ENCODE measurements at places on chromosomes 3 and 15.

DNA sequence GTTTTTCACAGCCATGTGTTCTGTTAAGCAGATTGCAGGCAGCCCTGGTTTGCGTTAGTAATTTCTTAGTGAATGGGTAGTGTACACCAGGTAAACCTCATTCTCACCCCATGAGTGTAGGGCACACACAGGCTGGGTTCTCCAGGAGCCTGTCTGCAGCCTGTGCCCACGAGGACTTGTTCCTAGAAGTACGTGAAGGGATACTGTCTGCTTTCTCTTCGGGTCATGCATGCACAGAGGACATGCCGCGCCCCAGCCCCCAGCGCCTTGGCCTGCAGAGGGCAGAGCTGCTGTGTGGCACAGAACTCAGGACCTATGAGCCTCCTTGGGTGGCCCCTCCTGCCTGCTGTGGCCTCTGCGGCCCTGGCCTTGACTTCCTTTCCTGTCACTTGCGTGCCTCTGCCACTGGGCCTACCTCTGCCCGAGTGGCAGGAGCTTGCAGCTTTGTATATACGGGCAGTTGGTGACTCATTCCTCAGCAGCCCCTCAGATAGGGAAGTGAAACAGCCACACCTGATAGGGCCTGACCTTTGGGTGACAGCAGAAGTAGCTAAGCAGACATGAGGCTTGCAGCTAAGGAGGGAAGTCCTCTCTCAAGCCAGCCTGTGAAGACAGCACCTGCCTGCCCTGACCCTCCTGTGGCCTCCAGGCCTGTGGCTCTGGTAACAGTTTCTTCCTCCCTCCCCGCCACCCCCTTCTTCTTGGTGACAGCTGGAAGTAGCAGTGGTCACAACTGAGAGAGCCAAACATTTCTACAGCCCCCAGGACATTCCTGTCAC lies 19.5 kb downstream of the PPCDC start:
- no peak for DNase-seq

GRCh38 chr15:41215708-41216107 lies 14.8 kb downstream of the EXD1 start:
- DNase-seq: no peak

DNA sequence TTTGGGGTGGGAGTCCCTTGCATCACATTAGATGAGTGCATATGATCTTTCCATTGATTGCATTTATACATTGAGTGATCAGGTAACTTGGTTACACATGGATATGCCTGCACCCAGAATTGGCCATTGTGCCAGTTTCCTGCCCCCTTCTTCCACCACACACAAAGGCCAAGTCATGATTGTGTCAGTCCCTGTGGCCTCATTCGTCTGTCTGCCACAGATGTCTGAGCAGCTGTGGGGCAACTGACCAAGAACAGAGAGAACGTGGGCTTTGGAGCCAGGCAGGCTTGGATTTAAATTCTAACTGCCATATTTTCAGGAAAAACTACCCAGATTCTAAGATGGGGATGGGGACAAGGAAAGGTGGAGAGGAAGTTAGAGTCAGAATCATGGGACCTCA lies 27.0 kb downstream of the CCNL1 start:
- no peak for DNase-seq

DNA sequence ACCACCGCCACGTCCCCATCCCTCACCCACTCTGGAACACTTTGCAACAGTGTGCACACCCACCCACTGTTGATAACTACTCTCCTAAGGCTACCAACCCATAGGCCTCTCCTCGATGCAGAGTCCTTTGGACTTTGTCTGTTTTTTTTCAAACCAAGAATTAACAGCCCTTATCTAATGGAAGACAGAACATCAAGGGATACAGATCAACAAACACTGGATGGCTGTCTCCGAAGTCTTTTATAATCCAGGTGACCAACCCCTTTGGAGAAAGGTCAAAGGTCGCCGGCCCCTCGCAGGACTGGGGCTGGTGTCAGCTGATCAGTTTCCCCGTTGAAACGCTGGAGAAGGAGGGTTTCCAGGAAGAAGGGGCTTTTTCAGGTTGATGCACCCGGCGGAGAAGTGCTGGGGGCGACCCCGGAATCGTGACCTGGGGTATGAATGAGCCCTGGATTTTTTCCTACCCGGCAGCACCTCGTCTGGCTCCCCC lies 532 bp downstream of the B4GALT4 start:
- no peak for DNase-seq

GRCh38 chr3:119600732-119601131 lies 3.0 kb downstream of the PLA1A start:
- no peak for DNase-seq

DNA sequence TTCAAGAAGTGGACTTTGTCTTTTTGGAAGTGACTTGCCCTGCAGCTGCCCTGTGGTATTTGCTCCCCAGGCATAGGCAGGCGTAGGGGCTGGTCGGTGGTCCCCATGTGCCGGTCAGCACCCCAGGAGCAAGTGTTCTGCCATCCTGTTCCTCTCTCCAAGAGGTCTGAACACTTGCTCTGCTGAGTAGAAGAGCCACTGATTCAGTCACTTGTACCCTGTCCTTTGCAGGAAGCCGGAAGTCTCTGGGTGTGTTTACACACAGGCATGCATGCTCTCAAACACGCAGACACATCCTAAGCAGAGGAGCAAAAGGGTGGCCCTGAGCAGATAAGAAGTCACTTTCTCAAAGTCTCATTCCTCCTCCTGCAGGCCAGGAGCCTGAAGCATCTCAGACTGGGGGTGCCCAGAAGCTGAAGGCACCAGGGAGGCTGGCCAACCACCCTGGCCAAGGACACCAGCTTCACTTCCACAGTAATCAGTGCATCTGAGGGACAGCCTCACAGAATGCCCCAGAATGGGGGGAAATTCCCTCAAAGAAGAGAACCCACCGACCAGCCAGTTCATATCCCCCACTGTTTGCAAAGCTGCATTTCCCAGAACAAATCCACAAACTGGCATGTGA lies 88.7 kb upstream of the POMGNT2 start:
- no peak for DNase-seq

GRCh38 chr3:192433704-192434103 lies 293.6 kb downstream of the FGF12 start:
- no peak for DNase-seq

DNA sequence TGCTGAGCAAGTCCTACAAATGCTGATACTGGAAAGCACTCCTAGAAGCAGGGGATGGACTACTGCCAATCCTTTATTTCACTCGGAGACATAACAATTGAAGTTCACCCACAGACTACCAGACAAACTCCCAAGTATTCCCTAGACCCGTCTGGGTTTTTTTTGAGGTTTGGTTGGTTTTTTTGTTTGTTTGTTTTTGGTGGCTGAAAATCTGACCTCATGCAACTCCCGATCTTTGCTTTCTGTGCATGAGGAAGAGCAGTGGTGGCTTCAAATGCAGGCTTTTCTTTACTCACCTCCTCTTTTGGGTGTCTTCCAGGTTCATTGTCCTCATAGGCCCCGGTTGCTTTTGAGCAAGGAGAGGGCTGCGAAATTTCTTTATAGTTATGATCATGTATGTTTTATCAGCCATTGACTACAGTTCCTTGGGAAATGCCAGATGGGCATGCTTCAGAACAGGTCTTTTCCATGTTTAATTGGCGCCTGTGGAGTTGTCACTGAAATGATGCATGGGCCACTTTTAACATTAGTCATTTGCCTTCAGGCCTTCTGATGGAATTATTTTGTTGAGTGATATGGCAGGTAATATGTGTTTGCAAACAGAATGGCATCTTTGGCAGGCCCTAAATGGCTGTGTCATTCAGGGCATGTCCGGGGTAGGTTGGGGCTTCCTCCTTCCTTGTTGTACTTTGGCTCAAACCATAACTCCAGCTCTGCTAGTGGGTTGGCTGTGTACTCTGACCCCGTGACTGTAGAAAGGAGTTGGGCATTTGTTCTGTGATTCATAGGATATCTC lies 81.3 kb upstream of the ZBED2 start:
- DNase-seq: peak; percentile 44

DNA sequence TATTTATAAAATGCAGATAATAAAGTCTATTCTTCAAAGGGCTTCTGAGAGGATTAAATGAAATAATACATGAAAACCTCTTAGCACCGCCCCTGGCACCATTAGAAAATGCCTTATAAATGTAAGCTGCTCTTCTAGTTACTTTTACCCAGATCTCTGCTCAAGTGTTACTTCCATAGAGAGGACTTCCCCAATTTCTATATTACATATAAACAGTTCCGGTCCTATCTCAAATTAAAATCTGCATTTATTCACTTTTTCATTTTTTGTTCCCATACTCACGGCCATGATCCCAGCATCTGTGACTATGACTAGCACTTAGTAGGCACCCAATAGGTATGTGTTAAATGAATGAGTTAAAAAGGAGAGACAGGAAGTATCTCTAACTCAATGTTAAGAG lies 890.9 kb upstream of the CFAP20DC start:
- DNase-seq: no peak

DNA sequence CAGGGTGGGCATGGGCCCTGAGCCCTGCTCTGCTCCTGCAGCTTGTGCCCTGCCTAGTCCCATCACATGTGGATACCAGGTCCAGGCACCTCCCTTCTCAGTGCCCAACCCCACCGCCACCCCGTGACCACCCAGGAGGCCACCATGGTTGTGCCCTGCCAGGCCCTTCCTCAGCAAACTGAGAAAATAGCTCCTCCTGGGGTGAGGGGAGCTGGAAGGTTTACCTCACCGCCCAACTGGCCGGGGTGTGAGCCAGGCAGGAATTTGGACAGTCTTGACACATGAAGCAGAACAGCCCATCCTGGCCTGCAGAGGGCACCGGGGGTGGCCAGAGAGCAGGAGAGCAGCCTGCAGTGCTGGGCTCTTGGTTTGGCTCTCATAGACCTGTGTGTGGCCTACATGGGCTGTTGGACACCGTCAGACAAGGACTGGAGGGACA lies 11.4 kb upstream of the C3orf22 start:
- DNase-seq: no peak

- no peak for DNase-seq
Observed at GRCh38 chr15:57914350-57915055, 151.0 kb downstream of the ALDH1A2 start.

GRCh38 chr3:79490165-79491028 lies 277.4 kb downstream of the ROBO1 start:
- DNase-seq: no peak

DNA sequence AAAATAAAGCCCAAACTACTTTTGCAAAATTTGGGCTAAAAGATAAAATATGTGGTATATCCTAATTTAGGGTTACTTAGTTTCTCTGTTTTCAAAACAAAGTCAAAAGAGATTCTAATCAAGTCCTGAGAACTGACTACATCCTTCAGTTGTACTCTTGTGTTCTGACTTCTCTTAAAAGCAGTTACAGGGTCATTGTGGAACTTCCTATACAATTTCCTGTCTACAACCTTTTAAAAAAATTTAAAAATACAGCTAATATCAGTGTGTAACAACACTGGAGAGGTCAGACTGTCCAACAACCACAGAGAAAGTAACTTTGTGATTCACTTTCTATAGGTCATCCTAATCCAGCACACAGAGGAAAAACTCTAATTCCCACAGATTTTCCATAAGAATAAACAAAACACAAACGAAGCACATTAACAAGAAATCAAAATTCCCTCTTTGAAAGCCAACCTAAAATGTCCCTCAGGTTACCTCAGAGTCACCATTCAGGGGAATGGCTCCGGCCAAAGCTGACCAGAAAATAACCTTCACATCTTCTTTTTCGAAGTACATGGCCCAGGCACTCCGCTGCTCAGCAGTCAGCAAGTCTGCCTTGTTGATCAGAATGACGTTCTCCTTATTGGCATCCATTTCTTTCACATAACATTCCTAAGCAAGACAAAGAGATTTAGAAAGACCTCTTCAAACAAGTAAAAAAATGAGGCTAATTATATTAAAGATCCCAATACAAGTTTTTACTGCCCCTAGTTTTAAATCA lies 13.3 kb downstream of the LSG1 start:
- no peak for DNase-seq

DNA sequence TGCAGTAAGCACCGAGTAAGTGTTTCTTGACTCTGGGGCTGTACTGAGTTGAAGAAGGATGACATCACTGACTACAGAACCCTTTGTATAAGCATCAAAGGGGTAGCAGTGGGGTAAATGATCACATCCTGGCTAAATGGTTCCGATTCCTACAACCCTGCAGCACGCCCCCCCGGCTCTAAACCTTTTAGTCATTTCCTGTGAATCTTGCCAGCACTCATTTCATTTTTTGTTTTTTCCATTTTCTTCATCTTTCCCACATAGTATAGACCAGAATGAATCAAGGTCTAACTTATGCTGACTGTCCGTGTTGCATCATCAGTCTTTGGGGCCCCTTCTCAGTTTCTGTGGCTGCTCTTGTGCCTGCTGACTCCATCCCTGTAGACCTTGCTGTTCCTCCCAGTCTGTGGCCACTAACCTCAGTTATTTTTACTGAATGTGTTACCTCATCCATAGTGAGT lies 383.1 kb upstream of the TPRG1 start:
- DNase-seq: peak; percentile 41

- no peak for DNase-seq
Observed at GRCh38 chr3:48474619-48475018, 28.1 kb downstream of the ATRIP start.

DNA sequence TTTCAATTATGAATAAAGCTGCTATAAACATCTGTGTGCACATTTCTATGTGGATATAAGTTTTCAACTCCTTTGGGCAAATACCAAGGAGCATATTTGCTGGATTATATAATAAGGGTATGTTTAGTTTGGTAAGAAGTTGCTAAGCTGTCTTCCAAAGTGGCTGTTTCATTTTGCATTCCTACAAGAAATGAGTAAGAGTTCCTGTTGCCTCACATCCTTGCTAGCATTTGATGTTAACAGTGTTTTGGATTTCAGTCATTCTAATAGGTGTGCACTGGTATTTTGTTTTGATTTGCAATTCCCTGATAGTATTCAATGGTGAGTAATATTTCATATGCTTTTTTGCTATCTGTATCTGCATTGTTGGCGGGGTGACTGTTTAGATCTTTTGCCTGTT lies 120.7 kb upstream of the MDFIC2 start:
- DNase-seq: no peak

DNA sequence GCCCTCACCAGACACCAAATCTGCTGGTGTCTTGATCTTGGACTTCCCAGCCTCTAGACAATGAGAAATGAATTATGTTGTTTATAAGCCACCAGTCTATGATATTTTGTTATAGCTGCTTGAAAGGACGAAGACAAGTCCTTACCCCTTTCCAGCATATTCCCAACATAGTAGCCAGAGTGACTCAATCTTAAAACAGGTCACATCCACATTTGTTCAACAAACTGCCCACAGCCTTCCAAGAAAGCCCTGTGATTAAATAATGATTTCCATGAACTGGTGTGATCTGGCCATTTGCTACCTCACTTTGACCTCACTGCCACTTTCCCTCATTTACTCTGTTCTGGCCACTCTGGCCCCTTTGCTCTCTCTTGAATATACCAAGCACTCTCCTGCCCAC lies 193.7 kb upstream of the CFAP20DC start:
- DNase-seq: no peak

Measured in T1000 (cell line).